ENCODE measurements at places on chromosomes 5 and 9. TPM values are rescaled to one million over a fixed set of nuclear protein-coding genes. Genes with fewer than 3 reads are reported as not detected.

The ZDHHC11 gene
- total RNA-seq: 18.7 TPM

The STKLD1 gene
- not detected for total RNA-seq

The HAND1 gene
- 26.2 TPM for total RNA-seq

The NPR2 gene
- 24.2 TPM for total RNA-seq

The SLC46A2 gene
- not detected for total RNA-seq

The TTC33 gene
- 14.3 TPM for total RNA-seq

The MYMK gene
- not detected for total RNA-seq

The LPCAT1 gene
- 11.0 TPM for total RNA-seq

The FGF18 gene
- 30.4 TPM for total RNA-seq

The SUSD3 gene
- total RNA-seq: 0.60 TPM

The ACTBL2 gene
- total RNA-seq: not detected

The NEUROG1 gene
- total RNA-seq: not detected

The CERCAM gene
- total RNA-seq: 8.5 TPM

The FNBP1 gene
- total RNA-seq: 20.5 TPM

The STARD4 gene
- 5.6 TPM for total RNA-seq

The PCDHA4 gene
- 0.11 TPM for total RNA-seq

DNA sequence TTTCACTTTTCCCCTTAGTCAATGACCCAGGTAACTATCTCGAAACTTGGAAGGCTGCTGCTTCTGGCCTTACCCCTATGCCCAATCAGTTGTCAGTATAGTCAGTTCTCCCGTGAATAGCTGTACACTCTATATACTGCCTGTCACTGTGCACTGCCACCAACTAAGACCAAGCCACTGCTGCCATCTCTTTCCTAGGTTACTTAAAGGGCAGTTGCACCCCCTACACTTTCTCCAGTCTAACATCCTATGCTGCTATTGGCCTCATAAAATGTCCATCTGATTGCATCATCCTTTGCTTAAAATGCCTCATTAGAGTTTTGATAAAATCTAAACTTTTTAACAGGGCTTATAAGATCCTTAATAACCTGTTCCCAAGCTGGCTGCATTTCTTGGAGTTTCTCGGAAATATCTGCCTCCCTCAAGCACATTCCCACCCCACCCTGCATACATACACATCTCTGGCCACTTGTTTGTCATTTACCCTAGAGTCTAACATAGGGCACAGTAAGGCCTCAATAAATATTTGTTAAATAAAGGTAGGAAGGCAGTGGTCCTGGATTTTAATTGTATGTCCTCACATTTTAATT, 32.8 kb upstream of the TNFAIP8 start:
- no peak for DNase-seq

DNA sequence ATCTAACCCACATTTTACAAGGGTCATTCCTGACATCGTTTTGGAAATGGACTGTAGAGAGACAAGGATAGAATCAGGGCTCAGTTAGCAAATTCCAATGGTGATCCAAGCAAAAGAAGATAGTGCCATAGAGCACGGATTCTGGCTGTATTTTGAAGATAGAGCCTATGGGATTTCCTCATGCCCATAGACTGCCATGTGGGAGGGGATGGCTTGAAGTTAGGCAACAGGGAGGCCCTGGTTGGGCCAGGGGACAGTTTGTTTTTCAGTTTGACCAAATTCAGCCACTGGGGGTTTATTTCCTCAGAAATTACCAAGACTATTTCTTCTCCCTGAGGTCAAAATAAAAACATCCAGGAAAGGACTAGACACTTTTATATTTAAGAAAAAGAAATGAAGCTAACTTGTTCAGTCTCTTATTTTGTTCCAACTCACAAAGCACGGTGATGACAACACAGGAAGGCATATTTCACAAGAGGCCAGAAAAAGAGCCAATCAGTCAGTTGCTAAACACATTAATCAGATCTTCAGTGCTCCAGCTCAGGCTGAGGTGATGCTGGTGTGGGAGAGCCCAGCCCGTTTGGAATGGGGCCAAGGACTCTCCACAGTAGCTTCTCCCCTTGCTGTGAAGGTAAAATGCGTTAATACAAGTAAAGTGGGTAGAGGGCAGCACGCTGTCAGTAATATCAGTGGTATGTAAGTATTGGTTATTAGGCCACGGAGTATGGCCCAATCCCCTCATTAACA, 4.4 kb upstream of the DCTN4 start:
- DNase-seq: peak; percentile 57

GRCh38 chr5:146078566-146078965, 26.8 kb downstream of the PLAC8L1 start:
- DNase-seq: no peak

DNA sequence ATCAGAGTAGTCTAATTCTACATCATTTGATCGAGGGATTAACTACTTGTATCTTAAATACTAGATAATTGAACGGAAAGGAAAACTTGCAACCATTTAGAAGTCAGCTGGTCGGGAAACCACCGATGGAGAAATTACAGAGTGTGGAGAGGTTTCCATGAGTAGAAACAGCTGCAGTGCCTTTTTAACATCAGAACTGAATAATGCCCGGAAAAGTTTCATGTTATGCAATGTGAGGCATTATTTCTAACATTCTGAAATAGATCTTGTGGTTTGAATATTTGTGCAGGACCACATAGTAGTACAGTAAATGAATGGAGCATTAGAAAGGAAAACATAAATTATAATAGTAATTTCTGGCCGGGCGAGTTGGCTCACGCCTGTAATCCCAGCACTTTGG, 88.1 kb upstream of the RNF180 start:
- no peak for DNase-seq

DNA sequence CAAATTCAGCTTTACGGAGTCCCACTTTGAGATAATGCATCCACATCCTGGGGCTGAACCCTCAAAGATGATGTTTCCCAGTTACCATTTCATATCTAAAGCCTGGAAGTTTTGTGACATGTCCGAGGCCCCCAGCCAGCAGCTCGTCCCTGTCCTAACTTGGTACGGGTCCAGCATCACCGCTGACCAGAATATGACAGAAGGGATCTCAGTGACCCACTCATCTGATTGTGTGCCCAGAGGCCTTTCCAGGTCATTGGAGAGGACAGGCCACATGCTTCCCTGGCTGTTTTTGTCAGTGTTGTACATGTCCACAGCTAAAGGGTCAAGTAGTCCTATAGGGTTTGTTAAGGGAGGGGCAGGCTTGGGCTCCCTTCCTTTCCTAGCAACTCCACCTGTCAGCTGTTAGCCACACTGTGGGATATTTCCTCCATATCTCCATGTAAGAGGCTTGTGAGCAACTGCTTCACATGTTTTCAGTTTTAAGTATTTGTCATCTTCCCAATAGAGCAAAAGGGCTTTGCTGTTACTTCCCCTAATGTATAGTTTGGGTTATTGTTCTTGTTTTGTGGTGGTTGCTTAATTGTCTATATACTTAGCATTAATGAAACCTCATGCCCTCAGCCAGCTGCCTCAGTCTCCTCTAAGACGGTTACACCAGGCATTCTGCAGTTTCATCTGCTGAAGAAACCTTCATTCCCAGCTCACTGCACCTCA, 33.4 kb downstream of the SECISBP2 start:
- no peak for DNase-seq

- DNase-seq: no peak
Observed at GRCh38 chr5:10700516-10700915, 60.5 kb downstream of the DAP start.

- no peak for DNase-seq
Observed at GRCh38 chr5:59117320-59117719, 534.4 kb downstream of the RAB3C start.

DNA sequence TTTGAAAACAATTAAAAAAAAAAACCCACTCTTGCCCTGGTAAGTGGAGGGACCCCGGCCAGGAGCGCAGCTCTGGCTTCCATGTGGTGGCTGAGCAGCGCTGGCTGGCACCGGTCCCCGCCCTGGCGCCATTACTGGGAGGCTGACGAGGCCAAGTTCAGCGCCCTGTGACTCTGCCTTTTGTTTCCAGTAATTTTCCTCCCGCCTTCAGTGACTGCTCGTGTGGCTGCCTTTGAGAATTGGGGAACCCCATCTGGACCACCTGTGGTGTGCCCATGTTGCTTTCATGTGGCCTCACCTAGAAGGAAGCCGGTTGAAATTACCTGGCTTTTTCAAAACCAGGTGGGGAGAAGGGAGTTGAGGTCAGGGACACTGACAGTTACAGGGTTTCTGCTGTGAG, 136.1 kb downstream of the GAPVD1 start:
- no peak for DNase-seq

GRCh38 chr5:73319036-73319435, 129.5 kb downstream of the FOXD1 start:
- no peak for DNase-seq

GRCh38 chr5:31806561-31806960, 167.6 kb downstream of the PDZD2 start:
- DNase-seq: no peak

- no peak for DNase-seq
Observed at GRCh38 chr5:173888473-173889131, 453 bp downstream of the CPEB4 start.

DNA sequence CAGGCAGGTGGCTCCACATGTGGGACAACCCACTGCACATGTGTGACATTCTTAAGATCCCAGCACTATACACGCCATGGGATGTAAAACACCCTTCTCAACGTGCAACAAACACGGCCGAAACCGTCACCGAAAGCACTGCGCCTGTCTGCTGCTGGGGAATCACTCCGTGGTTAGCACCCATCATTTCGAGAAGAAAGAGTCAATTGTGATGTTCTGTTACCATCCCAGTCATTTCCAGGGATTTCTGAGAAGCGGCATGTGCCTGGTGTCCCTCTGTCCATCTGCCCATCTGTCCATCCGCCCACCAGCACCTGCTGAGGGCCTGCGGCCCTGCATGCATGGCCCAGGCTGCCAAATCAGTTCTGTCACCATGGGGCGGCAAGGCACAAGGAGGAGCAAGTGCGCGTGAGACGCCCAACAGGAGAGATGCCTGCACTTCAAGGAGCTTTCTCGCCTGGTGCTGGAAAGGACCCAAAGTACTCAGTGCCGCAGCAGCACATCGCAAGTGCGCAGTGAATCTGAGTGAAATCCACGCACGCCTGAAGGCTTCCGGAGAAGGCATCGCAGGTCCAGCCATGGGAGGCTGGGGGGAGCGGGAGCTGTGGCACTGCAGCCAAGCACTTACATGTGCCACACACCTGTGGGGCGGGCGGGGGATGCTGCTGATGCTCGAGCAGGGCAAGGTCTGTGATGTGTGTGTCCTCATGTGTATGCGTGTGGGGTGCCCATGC, 38.0 kb downstream of the VAV2 start:
- no peak for DNase-seq

DNA sequence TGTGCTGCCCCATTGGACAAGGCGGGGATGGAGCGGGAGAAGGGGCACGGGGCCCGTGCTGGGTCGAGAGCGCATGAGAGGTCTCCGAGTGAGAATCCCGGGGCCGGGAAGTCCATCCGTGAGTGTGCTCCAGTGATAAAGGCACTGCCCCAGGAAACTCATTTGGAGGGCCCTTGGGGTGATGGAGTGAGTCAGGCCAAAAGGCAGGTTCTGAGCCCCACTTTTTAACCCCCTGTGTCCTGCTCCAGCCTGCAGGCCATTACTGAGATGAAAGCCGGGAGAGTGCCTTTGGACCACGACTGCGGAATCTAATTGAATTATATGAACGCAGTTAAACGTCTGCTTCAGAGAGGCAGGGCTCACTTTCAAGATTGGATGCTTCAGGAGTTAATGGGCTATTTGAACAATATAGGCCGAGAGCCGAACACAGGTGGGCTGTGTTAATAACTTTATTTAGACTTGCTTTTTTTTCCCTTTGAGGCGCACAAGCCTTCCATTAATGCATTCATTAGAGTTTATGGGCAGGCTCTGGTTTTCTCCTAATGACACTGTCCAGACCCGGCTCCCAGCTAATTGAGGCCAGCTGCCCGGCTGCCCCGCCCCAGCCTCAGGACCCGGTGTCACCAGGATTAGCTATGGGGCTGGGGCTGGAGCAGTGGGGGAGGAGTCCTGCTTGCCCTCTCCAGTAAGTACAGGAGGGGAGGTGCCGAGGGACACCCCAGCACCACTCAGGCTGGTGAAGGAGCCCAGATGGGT, 79.1 kb upstream of the LMX1B start:
- DNase-seq: no peak

- DNase-seq: no peak
Observed at GRCh38 chr5:176731506-176732160, 78.7 kb upstream of the UNC5A start.

DNA sequence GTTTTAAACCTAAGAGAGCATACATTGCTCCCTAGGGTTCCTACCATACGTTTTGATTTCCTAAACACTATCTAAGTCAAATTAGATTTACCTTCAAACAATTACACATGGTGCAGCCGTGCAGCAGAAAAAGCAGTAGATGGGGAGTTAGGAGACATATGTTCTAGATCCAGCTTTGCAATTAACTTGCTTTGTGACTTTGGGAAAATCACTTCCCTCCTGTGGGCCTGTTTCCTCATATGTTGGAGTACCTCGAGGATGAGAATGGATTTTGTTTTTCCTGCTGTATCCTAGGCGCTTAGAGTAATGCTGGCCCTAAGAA, 711 bp downstream of the MRPL50 start:
- no peak for DNase-seq

DNA sequence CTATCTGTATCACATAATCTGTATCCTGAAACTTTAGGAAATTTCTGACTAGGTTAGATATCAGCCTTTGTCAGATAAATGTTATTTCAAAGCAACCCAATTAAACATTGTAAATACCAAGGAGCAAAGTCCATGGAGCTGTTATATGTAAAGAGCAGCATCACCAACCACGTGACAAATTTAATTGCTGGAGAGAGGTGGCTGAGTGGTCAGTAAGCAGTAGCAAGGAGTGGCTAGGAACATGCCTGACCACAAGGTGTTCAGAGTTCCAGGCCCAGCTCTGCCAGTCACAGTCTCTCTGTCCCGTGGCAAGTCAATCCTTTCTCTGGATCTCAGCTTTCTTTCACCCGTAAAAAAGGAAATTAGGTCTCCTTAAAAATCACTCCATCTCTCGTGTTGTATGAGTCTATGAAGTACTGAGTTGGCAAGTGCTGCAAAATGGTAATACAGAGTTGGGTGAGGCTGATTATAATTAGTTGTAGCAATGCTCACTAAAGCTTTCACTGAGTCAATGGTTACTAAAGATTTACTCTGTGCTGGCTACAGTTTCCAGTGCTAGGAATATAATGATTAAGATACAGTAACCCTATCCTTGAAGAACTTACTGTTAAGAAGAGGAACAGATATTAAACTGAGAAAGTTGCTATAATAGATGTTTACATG, 166.1 kb downstream of the GNAQ start:
- DNase-seq: no peak

DNA sequence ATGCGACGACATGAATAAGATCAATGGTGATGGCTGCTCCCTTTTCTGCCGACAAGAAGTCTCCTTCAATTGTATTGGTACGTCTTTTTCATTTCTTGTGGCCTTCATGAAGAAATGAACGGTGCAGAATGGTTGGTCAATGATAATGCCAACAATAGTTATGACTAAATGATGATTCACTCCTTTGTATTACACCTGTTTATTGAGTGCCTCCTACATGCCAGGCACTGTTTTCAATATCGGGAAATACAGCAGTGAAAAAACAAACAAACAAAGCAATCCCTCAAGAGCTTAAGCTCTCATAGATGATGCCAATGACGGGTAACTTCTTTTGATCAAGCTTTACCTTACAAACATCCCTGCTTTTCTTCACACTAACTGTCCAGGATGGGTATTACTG, 117.7 kb downstream of the PAPPA start:
- no peak for DNase-seq
